Stimulated activated CD8-positive, alpha-beta memory T cell treated with anti-CD3 and anti-CD28 coated beads, Interleukin-7, amount 100 ng/mL, for 1 hour (primary cell): ENCODE measurements at places on chromosomes 6 and 20.
A peak's percentile ranks its signal among the peaks of the same experiment; 100 is the strongest.

GRCh38 chr6:134640229-134640628, 309.7 kb downstream of the ALDH8A1 start:
- DNase-seq: no peak

DNA sequence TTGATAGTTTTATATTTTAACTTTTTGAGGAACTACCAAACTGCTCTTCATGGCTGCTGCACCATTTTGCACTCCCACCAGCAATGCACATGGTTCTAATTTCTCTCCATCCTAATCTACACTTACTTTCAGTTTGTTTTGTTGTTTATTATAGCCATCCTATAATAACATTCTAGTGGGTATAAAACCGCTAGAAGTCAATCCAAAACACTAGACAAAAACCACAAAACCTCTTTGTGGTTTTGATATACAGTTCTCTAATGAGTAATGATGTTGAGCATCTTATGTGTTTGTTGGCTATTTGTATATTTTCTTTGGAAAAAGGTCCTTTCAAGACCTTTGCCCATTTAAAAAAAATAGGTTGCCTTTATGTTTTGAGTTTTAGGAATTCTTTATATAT, 5.6 kb downstream of the RPP21 start:
- no peak for DNase-seq

- no peak for DNase-seq
These were observed 43.2 kb downstream of the RANBP9 start for GRCh38 chr6:13668291-13668928.

GRCh38 chr6:88870717-88871330, 92.6 kb downstream of the RNGTT start:
- DNase-seq: no peak

GRCh38 chr6:292506-293192, 362 bp downstream of the DUSP22 start:
- peak; percentile 61 for DNase-seq

GRCh38 chr6:166439366-166440091, 56.8 kb upstream of the MPC1 start:
- no peak for DNase-seq

DNA sequence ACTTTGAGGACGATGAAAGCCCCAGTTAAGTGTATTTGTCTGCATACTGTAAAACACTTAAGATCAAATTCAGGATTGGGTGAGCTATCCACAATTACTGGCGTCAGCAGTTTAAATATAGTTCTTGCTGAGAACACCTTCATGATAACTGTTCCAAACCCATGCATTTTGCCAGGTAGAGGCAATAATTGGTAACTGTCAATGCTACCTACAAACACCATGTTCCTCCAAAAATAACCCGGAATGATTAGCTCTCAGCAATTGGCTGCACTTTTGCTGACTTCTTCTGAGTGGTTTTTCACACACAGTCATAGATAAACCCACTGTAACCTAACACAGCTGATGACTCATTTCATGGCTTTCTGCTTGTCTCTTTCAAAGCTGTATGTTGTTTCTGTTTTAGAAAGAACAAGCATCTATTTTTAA, 1358.6 kb upstream of the GJE1 start:
- no peak for DNase-seq

- DNase-seq: no peak
These were observed 1.7 kb downstream of the SLC4A11 start for GRCh38 chr20:3237011-3237957.

DNA sequence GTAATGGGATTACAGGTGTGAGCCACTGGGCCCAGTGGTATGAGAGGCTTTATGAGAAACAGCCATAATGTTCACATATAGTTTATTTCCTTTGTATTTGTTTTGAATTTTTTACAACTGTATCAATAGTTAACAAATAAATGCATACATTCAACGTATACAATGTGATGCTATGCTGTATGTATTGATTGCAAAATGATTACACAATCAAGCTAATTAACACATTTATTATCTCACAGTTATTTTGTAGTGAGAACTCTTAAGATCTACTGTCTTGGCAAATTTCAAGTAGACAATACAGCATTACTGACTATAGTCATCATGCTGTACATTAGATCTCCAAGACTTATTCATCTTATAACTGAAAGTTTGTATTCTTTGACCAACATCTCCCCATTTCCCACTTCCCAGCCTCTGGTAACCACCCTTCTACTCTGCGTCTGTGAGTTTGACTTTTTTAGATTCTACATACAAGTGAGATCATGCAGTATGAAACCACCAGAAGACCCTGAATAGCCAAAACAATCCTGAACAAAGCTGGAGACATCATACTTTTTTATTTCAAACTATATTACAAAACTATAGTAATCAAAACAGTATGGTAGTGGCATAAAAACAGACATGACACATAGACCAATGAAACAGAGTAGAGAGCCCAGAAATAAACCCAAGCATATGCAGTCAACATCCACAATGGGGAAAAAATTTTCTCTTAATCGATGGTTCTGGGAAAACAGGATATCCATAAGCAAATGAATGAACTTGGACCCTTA, 157.2 kb upstream of the RREB1 start:
- no peak for DNase-seq

DNA sequence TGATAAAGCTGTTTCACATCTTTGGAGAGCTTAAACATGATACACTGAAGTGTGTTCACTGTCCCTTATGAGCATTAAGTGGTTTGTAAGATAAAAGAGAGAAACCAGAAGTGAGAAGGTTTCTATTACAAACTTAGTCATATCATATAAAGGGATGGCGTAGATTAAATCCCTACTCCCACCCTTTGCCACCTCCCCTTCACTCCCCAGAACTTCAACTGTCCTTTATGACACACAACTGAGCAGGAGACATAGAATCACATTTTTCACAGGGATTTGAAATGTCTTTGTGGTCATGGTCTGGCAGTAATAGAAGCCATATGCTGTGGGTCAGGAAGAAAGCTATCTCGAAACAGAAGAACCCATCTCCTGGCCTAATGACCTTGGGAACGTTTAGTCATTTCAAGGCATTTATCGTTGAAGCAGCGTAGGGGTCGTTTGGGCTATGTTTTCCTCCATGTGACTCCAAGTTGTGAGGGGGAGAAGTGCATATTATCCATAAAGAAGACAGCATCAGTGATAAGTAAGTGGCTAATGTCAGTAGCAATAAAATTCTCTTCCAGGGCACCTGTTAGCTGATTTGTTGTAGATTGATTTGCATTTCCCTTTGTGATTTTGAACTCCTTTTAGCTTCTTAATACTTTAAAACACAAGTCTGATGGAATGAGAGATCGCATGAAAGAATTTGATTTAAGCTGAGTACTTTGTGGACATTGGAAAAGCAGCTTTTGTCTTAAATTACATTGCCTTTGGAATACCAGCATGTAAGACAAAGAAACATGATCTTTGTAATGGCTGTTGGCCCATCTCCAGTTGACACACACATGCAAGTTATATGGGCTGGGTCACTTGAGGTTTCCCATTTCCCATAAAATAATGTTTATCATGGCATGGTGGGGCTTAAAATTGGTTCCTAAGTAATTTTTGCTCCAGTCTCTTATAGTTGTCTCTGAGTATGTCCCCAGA, 501.5 kb upstream of the FLRT3 start:
- no peak for DNase-seq

DNA sequence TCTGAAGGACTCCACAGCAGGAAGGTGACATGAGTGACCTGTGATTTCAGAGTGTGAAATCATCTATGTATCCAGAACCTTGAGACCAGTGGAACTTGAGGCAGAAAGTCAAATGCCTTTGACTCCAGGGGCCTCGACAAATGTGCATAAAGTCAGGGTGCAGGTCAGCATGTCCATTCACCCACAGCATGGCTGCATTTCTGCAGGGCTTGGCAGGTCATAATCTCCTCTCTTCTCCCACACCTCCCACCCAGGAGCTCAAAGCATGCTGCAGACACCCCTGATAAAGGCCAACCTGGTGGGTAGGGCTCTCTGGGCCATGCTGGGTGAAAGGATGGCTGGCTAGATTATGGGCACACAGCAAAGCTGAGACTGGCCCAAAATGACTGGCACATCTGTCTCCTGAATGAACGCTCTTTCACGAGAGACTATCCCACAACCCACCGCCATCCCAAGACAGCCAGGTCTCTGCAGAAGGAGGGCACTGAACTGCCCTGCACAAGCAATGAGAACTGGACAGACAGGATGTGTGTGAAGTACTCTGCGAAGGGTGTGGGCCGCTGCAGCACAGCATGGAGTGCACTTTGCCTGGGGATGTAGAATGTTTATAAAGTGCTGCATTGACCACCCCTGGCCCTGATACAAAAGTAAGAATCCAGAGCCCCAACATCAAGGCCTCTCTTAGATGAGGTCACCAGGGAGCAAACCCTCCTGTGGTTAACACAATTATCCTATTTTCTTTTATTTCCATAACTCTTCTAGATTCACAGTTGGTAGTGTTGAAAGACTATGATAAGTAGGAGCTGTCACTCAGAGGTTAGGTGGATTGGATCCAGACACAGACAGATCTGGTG, 78.2 kb upstream of the NXT1 start:
- DNase-seq: no peak

GRCh38 chr6:40887792-40888340, 151.2 kb downstream of the UNC5CL start:
- DNase-seq: no peak

DNA sequence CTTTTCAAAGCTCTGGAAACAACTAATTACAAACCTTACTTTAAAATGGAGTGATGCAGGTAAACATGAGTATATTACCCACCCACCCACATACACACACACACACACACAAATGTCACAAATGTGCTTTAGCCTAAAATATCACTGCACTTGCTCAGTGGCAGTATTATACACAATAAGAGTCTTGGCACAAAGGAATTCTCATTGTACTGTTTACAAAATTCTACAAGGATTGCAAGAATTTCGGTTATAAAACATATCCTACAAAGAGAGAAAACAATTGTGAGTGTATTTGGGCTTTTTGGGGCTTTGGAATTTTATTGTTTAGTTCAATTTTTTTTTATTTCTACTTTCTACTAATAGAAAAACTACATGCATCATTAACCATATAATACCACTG, 113.2 kb upstream of the BEND6 start:
- no peak for DNase-seq

GRCh38 chr6:44652547-44652946, 265.0 kb downstream of the CDC5L start:
- no peak for DNase-seq

DNA sequence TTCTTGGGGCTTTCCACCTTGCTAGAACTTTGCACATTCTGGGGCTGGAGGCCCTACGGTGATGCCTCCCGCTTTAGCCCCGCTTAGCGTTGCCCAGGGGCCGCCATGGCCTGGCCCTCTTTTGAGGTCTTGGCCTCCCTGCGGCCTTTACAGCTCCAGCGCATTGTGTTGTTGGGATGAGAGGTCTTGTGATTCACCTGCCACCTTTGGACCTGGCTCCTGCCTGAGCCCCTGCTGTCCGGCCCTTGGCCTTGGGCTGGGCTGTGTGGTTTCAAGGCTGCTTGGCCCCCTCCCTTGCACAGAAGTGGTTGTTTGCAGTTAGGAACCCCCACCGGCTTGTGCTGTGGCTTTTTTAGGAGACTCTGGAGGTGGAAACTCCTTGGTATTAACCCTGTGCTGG, 61.0 kb upstream of the CDH4 start:
- DNase-seq: no peak

- no peak for DNase-seq
These were observed 56.6 kb downstream of the TGM2 start for GRCh38 chr20:38108438-38108985.

DNA sequence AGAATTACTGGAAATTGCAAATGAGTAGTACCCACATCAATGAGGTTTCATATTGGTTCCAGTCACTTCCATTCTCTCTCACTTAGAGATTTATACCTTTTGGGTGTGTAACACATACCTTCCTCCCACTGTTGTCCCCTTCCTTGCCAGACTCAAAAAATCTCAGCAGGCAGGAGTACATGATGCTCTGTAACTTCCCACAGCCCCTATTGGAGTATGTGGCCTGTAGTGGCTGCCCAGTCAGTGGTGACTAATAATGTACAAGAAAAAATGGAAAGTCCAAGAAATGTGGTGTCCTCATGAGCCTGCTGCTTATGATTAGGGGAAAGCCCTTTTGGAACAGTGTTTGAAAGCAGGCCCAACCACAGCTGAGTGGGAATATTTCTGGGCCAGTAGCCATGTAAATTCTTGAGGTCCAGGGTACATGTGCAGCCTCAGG, 312.0 kb downstream of the ZFAND3 start:
- DNase-seq: no peak

DNA sequence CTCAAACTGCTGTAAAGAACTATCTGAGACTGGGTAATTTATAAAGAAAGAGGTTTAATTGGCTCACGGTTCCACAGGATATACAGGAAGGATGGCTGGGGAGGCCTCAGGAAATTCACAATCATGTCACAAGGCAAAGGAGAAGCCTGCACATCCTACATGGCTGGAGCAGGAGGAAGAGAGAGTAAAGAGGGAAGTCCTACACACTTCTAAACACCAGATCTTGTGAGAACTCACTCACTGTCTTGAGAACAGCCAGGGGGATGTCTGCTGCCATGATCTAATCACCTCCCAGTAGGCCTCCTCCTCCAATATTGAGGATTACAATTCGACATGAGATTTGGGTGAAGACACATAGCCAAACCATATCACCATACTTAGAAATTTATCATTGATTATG, 1307.0 kb upstream of the GJE1 start:
- DNase-seq: no peak

DNA sequence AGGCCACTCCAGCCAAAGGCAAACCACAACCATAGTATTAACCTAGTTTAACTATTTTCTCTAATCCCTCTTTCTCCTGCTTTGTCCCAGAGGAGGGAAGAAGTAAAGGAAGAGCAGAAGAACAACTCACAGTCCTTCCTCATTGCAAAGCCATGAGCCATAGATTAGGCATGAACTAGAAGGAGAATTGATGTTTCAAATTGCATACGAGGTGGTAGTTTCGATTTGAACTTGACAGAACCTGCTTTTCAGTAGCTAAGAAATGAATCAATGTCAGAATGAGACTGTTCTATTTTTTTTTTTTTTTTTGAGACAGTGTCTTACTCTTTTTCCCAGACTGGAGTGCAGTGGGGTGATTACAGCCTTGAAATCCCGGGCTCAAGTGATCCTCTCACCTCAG, 48.3 kb downstream of the PROKR2 start:
- DNase-seq: no peak

- DNase-seq: no peak
These were observed 97.9 kb upstream of the MTHFD1L start for GRCh38 chr6:150767571-150768018.

DNA sequence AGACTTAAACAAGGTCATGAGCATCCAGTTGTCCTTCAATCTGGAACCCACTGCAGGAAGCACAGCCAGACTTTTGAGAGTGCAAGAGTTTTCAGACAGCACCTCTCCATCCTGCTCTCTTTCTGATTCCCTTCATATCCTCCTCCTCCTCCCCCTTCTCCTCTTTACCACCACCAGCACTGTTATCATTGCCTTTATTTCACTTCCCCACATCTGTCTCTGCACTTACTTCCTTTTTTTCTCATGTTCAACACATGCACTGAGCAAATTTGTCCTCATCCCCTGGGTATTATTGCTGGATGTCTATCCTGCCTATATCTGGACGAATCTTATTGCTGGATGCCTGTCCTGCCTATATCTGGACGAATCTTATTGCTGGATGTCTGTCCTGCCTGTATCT, 554.8 kb downstream of the DHX35 start:
- DNase-seq: no peak

GRCh38 chr6:137160763-137161162, 12.7 kb downstream of the IL22RA2 start:
- DNase-seq: no peak
